ENCODE measurements at places on chromosomes 2 and 18.

- DNase-seq = no peak
Measured at GRCh38 chr2:134489732-134490384, 228.9 kb downstream of the TMEM163 start.

DNA sequence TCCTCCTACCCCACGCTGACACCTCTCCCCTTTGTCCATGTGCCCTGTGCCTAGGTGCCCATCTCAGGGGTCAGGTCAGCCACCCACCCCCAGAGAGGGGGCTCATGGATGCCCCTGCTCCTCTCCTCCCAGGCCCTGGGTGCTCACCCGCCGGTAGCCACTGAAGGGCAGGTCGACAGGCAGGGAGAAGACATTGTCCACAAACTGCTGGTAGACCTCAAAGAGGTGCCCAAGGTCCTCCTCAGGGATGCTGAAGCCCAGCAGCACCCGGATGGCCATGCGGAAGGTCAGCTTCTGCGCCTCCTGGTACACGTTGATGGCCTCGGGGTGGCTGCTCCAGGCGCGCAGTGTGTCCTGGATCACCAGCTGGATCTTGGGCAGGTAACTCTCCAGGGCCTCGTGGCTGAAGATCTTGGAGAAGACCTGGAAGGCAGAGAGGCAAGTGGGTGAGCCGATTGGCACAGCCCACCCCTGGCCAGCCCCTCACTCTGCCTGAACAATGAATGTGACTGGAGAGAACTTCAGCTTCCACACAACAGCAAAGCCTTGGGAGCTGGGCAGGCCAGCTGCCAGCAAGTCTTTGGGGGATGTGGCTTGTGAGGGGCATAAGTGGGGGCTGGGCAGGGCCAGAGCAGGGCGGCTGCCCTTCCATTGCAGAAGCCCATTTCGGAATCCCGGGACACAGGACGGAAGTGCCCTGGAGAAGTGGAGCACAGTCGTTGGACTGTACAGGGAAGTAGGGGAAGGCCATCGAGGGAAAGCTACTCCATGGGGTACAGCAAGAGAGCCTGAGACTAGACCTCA is 12.5 kb downstream of the CYP26B1 start:
- no peak for DNase-seq

GRCh38 chr2:218995972-218996711 is 2.9 kb upstream of the CRYBA2 start:
- DNase-seq = peak; percentile 76

DNA sequence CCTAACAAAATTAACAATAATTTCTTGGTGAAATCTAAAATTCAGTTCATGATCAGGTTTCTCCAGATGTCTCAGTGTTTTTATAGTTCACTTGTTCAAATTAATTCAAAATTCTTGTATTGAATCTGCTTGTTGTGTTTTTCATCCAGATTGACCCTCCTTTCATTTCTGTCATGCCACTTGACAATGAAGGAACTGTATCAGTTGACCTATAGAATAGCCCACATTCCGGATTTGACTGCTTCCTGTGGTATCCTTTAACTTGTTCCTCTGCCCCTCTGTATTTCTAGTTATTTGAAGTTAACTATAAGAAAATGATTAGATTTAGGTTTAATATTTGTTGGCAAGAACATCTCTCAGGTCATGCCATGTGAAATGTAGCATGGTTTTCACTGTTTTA is 53.3 kb downstream of the TWSG1 start:
- DNase-seq = no peak

- DNase-seq = no peak
Measured at GRCh38 chr2:71670430-71670795, 217.1 kb downstream of the DYSF start.

DNA sequence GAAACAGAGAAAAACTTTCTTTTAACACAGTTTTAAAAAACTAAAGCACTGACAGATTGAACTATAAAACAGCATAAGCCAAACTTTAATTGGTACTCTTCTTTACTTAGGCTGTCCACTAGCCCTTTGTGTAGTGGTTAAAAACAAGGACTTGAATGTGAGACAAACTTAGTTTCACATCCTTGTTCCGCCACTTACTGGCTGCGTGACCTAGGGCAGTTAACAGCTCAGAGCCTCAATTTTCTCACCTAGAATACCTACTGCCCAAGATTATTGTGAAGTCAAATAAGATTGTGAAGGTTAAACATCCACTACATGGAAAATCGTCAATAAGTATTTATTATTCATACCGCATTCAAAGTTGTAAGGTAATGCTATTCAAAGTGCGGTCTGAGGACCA is 2.0 kb downstream of the WDR35 start:
- peak; percentile 24 for DNase-seq

GRCh38 chr18:23853448-23854195 is 160.9 kb upstream of the TTC39C start:
- peak; percentile 30 for DNase-seq

- no peak for DNase-seq
Measured at GRCh38 chr2:174300114-174300513, 34.6 kb upstream of the SP9 start.

GRCh38 chr2:11156396-11157075 is 1.3 kb downstream of the SLC66A3 start:
- no peak for DNase-seq

- no peak for DNase-seq
Measured at GRCh38 chr18:74402806-74403433, 54.2 kb downstream of the DIPK1C start.

GRCh38 chr18:49920731-49921130 is 107.4 kb upstream of the ACAA2 start:
- peak; percentile 11 for DNase-seq

DNA sequence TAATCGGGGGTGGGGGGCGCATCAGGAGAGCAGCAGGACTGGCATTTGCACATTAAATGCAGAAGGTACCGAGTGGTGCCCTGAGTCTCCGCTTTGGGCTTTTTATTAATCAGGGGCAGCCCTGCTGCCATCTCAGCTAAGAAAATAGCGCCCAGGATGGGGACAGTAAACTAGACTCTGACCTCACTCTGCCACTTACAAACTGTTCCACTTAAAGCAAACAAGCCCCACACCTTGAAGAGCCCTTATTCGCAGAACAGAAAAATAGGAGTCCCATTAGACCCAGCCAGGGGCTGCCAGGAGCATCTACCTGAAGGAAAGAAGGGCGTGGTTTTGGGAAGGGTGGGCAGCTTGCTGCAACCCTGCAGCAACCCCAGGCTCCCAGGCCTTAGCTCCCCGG is 165.3 kb downstream of the TNS1 start:
- no peak for DNase-seq

GRCh38 chr2:196073521-196073920 is 4.9 kb upstream of the DNAH7 start:
- DNase-seq = no peak

DNA sequence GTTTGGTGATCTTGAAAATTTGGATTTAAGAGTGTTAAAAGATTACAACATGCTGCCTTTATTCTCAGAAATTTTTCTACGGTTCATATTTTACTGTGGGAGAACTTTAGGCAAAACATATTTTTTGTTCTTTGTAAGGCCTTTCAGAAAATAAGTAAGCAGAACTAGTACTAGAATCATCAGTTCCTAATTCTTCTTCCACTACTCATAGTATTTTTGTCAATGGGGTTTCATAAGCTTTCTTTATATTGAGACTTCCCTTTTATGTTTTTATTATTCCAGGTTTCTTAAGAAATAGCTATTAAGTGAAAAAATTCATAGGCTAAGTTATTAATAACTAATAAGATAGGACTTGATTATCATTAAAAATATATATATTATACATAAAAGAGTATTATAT is 12.4 kb downstream of the UGGT1 start:
- DNase-seq = peak; percentile 62

DNA sequence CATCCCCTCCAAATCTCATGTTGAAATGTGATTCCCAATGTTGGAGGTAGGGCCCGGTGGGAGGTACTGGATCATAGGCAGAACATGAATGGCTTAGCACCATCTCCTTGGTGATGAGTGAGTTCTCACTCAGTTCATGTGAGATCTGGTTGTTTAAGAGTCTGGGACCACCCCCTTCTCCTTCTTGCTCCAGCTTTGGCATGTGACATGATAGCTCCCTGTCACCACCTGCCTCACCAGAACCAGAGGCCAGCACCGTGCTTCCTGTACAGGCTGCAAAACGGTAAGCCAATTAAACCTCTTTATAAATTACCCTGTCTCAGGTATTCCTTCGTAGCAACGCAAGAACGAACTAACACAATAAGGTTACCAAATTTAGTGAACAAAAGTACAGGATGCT is 95.4 kb downstream of the ZBTB7C start:
- DNase-seq = no peak

GRCh38 chr2:11698009-11698922 is 28.3 kb upstream of the NTSR2 start:
- peak; percentile 76 for DNase-seq

- DNase-seq = no peak
Measured at GRCh38 chr2:80009211-80009610, 295.3 kb downstream of the LRRTM1 start.

DNA sequence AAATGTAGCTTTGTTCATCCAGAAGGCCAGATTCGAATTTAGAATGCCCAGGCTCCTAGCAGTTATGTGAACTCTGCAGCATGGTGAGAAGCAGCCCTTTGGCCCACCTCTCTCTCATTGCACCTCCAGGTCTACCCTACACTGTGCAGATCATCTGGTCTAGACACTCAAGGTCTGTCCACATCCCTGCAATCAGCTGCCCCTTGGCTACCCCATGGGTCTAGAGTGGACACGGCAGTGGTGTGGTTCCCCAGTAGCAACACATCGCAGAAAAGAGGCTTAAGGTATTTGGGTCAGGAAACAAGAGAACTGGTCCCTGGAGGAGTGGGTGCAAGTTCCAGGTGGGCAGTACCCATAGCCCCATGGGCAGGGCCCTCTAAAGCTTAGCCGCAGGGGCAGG is 76.6 kb upstream of the BCL2L11 start:
- DNase-seq = no peak

DNA sequence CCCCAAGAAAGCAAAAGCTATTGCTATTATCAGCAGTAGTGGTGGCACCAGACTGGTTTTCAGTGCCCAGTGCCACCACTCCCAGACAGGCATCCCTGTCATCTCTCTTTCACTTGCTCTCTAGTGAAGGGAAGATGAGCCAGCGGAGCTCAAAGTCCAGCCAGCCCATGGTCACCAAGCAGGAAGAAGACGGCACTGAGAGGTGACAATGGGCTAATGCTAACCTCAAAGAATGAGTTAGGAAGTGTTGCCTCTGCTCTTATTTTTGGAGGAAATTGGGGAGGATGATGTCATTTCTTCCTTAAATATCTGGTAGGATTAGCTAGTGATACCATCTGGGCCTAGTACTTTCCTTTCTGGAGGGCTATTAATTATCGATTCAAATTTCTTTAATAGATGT is 1.7 kb downstream of the SP140 start:
- DNase-seq = peak; percentile 37

DNA sequence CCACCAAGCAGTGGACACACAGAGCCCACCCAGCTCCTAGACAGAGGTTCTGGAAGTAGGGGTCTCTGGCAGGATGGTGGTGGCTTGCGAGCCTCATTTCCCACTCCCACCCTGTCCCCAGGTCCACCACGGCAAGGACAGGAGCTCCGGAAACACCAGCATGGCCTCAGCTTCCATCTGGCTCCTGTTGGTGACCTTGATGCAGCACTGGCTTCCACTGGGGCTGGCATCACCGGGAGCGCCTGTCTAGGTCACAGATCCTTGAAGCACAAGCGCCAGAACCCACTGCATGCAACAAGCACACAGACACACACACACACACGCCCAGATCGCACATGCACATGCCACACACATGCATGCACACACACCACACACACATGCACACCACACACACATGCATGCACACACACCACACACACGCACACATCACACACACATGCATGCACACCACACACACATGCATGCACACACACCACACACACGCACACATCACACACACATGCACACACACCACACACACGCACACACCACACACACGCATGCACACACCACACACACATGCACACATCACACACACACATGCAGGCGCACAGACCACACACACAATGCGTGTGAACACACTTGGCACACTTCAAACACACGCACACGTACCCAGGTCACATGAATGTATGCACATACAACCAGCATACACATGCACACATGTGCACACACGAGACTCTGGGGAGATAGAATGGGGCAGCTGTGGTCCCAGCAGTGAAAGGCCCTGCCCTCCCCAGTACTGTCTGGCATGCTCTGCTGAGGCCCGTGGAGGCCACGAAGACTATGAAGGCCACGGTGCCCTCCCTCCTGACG is 63.7 kb downstream of the TWIST2 start:
- no peak for DNase-seq

DNA sequence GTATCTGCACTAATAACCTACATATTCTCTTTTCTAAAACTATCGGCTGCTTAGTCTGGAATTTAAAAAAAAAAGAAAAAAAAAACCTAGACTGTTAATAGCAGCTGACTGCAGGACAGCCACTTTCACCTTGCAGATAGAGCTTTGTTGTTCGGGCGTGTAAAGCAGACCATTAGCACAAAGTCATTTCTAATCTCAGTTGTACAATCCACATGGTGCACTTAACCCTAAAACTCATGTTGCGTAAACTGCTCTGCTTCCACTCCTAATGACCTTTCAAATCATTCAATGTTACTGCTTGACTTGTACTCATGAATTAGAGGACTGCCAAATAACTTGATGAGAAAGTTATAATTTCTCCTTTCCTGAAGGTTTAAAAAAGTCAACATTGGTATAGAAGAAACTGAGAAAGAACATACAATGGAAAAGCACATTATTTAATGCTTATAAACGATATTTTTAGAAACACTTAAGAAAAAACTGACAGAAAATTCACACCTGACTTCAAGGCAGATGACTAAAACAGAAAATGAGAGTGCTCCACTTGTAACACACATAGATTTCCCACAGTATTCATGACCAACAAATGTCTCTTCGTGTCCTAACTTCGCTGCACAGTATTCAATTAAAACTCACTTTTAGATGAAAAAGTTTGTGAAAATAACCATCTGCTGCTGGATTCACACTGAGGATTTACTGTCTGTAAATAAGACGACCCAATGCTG is 2.6 kb downstream of the CDH2 start:
- no peak for DNase-seq

DNA sequence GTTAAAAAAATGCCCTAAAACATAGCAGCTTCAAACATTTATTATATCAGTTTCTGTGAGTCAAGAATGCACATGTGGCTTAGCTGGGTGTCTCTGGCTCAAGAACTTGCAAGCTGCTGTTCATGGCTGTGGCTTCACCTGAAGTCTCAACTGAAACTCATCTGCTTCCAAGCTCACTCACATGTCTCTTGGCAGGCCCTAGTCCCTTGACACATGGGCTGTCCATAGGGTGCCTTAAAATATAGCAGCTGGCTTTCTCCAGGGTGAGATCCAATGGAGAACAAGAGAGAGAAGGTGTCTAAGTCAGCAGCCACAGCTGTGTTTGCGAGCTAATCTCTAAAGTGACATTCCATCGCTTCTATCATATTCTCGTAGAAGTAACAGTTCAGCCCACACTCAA is 152.8 kb downstream of the DSEL start:
- DNase-seq = no peak

DNA sequence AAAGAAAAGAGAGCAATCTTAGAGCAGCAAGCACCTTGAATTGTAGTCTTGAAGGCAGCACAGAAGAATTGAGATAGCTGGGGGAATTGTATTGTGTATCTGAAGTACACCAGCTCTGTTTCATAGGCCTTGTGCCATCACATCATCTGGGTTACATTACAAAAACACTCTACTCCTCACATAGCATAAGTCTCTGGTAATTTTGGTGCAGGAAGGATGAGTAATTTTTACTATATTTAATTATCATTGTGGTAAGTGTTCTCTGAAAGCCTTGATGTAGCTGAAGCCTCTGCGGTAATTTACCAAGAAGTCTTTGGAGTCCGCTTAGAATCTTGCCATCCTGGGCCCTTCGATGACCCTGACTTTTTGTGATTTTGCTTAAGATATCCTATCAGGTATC is 291.1 kb downstream of the ARHGAP15 start:
- DNase-seq = no peak

Measured in inflammatory macrophage treated with lipopolysaccharide for 4 hours (primary cell).